ENCODE measurements at places on chromosomes 3 and 15.

GRCh38 chr3:109432833-109433232, 95.5 kb upstream of the DPPA4 start:
- no peak for DNase-seq

GRCh38 chr3:138196023-138196422, 8.9 kb downstream of the ARMC8 start:
- no peak for DNase-seq

GRCh38 chr3:156553705-156554356, 1.1 kb downstream of the SSR3 start:
- no peak for DNase-seq

- DNase-seq, result no peak
Measured at GRCh38 chr3:7226393-7226792, 365.5 kb downstream of the GRM7 start.

- no peak for DNase-seq
Measured at GRCh38 chr15:38689522-38689921, 124.9 kb upstream of the RASGRP1 start.

DNA sequence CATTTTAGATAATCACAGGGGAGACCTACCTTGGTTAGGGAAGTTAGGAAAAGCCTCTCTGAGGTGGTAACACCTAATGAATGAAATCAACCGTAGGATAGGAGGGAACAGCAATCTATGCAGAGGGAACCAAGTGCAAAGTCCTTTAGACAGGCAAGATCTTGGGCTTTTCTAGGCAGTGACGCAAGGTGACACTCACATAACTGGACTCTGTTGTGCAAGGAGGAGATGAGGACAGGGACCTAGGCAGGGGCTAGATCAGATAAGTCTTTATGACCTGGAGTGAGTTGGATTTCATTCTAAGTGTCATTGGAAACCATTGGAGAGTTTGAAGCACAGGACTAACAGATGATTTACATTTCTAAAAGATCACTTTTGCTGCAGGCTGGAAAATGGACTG, 4.6 kb upstream of the LMOD3 start:
- DNase-seq, result no peak

DNA sequence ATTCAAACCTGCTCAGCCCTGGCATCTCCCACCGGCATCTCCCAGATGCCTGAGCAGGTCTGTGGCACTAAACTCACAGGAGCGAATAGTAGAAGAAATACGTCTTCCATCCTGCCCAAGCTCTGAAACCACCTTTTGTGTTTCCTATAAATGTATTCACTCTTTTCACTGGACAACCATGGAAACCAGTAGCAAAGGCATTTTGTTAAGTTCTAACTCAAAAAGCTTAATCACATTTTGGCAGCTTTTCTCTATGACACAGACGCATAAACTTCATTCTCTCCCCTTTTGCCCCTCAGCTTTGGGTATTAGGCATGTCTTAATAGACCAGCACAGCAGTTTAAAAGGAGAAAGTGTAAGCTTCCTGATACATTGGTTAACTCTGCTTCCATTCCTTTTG, 24.5 kb upstream of the ARNT2 start:
- no peak for DNase-seq

DNA sequence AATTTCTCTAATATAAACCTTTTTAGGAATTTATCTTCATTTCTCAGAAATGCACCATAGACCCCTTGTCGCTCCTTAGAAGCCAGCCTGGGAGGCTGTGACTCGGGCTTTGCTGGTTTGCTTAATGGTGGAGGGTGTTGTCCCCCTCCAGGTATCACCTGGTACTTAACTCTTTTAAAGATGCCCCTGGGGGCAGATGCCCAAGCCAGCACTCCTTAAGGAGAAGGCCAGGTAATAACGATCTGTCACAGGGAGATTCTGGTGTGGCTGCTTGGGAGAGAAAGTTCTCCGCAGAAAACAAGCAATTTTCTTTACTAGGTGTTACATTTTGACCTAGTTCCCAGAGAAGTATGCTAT, 22.3 kb downstream of the EHD4 start:
- DNase-seq, result no peak

- no peak for DNase-seq
Measured at GRCh38 chr15:36400936-36401585, 178.4 kb upstream of the CDIN1 start.
